ENCODE measurements at places on chromosomes 6 and 20. TPM values are rescaled to one million over a fixed set of nuclear protein-coding genes. Genes with fewer than 3 reads are reported as not detected.

RIPOR2 gene
- total RNA-seq = 0.54 TPM

DNA sequence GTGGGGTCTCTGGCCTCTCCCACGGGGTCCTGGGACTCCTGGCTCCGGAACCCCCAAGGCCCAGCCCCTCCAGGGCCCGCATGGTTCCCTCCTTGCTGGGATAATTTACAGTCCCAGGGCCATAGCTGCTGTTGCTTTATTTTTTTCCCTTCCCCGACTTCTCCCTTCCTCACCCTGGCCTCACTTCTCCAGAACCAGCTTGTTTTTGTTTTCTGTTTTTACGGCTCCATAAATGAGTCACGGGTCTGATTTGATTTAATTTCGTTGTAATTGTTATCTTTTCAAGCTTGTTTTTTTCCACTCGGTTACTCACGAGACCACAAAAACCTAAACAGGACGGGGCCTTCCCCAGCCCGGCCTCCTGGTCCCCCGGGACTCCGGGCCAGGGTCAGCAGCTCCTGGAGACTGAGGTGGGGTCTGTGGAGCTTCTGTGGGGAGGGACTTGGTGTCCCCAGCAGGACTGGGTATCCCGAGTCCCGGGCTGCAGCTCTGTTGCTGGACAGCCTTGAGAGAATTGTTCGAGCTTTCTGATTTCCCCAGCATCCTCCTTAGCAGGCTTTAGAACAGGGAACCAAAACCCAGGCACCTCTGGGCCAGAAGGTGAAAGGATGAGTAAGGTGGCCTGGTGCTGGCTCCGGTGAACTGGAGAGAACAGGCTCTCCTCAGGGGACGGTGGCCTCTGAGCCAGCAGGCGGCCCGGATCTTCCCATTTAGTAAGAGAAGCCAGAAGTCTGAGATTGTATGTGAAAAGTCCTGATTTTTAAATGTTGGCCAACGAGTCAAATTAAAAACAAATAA is 94.9 kb downstream of the CEBPB start:
- DNase-seq = no peak
- no peaks in the 10 kb centered on the region for H3K27me3 ChIP-seq
- H3K27ac ChIP-seq = peak overlapping the region; percentile 76
- H3K4me1 ChIP-seq = peaks cover 37% of the 10 kb centered on the region

- peaks cover 2% of the 10 kb centered on the region for H3K36me3 ChIP-seq
- no peak overlapping the region for H3K4me3 ChIP-seq
- H3K4me1 ChIP-seq = 0 out of 2 replicates have a peak, but pooled peaks cover 3% of the 10 kb centered on the region
- DNase-seq = no peak
- no peaks in the 10 kb centered on the region for H3K27me3 ChIP-seq
Observed at GRCh38 chr6:16523606-16524379, 237.5 kb downstream of the ATXN1 start.

CD164 gene
- 337 TPM for total RNA-seq

DNA sequence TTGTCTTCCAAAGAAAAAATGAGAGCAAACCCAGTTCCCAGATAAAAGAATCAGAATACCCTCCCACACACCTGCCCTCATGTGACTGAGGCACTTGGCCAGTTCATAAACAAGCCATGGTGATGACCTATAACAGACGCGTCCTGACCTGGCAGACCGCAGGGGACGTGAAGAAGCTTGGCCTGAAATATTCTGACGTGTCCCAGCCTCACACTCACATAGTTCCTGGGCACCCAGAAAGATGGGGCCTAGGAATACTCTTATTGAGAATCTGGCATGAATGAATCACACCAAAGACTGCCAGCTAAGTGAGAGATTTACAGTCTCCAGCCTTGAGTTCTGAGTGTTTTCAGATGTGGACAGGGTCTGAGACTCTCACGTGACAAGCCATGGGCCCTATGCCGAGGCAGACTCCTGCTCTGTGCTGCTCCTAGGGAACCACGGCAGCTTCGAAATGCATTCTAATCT is 17.2 kb upstream of the MAP3K4 start:
- no peak for DNase-seq
- H3K4me3 ChIP-seq = no peak overlapping the region
- no peaks in the 10 kb centered on the region for H3K4me1 ChIP-seq
- H3K27me3 ChIP-seq = no peaks in the 10 kb centered on the region

PBOV1 gene
- not detected for total RNA-seq

ANGPT4 gene
- total RNA-seq = not detected

DNA sequence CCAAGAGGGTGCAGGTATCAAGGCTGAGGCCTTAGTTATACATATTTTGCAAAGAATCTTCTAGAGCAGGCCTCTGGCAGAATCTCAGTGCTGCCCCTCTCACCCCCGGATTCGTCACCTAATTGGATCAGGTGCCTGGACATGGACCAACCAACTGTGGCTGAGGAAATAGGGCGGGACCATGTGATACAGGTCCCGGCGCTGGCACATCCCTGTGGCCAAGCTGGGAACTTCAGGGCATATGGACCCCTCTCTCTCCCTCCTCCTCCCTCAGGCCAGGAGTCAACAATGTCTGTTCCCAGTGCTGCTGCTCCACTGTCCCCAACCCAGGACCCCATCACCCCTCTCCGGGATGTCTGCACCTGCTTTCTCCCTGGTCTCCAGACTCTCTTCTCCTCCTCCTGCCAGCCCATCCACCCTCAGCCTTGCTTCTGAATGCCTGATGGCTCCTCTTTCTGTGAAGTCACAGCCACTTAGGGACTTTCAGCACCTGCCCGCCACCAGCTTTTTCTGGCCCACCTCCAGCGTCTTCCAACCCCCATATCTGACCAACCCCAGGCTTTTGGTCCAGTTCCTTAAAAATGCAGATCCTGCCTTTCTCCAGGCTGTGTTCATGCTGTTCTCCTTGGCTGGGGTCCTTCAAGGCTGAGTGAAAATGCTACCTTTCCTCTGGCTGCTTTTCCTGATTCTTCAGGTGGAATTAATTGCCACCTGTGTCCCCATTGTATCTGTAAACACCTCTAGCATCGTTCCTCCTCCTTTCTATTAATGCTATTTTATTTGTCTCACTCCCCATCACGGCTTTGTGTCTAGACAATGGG is 19.0 kb upstream of the MLN start:
- no peaks in the 10 kb centered on the region for H3K36me3 ChIP-seq
- H3K27me3 ChIP-seq = no peaks in the 10 kb centered on the region
- H3K27ac ChIP-seq = no peak overlapping the region
- no peak for DNase-seq
- peaks cover 13% of the 10 kb centered on the region for H3K4me1 ChIP-seq
- no peak overlapping the region for H3K4me3 ChIP-seq

GRCh38 chr6:156756630-156757610 is 20.3 kb upstream of the ARID1B start:
- H3K4me1 ChIP-seq = peaks cover 36% of the 10 kb centered on the region
- no peak for DNase-seq
- H3K36me3 ChIP-seq = no peaks in the 10 kb centered on the region
- H3K27me3 ChIP-seq = no peaks in the 10 kb centered on the region
- no peak overlapping the region for H3K27ac ChIP-seq
- H3K4me3 ChIP-seq = no peak overlapping the region

PEX6 gene
- total RNA-seq = 21.7 TPM

DNA sequence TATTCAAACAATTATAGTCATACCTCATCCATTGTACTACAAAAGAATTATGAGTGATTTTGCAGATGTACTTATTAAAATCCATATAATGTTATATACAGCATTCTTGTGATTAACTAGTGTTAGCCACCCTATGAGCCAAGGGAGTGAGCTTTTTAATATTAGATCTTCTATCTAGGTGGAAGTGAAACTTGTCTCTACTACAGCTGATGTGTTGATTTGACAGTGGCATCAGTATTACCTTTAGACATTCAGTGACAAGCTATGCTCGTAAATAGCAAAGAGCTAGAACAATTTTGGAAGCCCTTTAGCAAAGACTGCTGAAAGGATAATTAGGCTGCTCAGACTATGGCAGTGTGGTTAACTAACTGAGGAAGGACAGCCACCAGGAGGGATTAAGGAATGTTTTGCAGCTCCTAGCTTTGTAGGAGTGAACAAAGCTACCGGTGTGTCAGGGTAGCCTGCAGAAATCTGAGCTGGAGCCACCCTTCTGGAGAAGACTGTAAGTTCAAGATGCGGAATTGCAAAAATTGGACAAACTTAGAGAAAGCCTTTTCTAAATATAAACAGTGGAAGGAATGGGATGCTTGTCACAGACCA is 73.7 kb downstream of the AFG1L start:
- no peaks in the 10 kb centered on the region for H3K27me3 ChIP-seq
- H3K4me1 ChIP-seq = no peaks in the 10 kb centered on the region
- DNase-seq = no peak
- H3K36me3 ChIP-seq = no peaks in the 10 kb centered on the region

TAF11 gene
- 25.3 TPM for total RNA-seq

GRCh38 chr20:63737945-63738686 is 1.5 kb upstream of the SLC2A4RG start:
- H3K36me3 ChIP-seq = no peaks in the 10 kb centered on the region
- H3K4me1 ChIP-seq = peaks cover 42% of the 10 kb centered on the region
- DNase-seq = no peak
- no peak overlapping the region for H3K27ac ChIP-seq
- H3K4me3 ChIP-seq = no peak overlapping the region
- H3K27me3 ChIP-seq = no peaks in the 10 kb centered on the region

GSTA3 gene
- total RNA-seq = not detected

DNA sequence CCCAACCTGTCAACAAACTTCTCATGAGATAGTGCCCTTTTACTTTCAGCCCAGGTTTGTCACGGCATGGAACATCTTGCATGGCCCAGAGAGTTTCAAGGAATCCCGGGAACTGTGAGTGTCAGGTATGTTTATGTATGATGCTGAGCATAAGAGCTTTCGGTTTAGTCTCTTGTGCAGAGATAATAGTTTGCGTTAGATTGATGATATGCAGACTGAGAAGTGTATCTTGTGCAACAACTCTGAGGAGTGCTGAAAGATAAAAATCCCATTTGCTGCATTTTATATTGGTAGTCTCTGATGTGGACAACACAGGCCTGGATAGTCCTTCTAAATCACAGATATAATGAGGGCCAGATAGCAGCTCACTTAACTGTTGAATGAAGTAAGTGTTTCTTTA is 99.0 kb downstream of the TBX18 start:
- H3K4me3 ChIP-seq = no peak overlapping the region
- H3K27ac ChIP-seq = no peak overlapping the region
- no peaks in the 10 kb centered on the region for H3K4me1 ChIP-seq
- H3K36me3 ChIP-seq = no peaks in the 10 kb centered on the region

CTAGE9 gene
- 0.15 TPM for total RNA-seq

GRCh38 chr6:83138118-83138722 is 54.8 kb downstream of the PGM3 start:
- no peak overlapping the region for H3K4me3 ChIP-seq
- no peaks in the 10 kb centered on the region for H3K4me1 ChIP-seq
- H3K36me3 ChIP-seq = 0 out of 2 replicates have a peak, but pooled peaks cover 2% of the 10 kb centered on the region
- H3K27ac ChIP-seq = no peak overlapping the region
- no peaks in the 10 kb centered on the region for H3K27me3 ChIP-seq
- no peak for DNase-seq

- no peaks in the 10 kb centered on the region for H3K4me1 ChIP-seq
- no peak overlapping the region for H3K4me3 ChIP-seq
- no peak for DNase-seq
- H3K36me3 ChIP-seq = no peaks in the 10 kb centered on the region
- no peaks in the 10 kb centered on the region for H3K27me3 ChIP-seq
- no peak overlapping the region for H3K27ac ChIP-seq
Observed at GRCh38 chr6:163986313-163986712, 571.8 kb downstream of the QKI start.

C6orf15 gene
- total RNA-seq = not detected

DNA sequence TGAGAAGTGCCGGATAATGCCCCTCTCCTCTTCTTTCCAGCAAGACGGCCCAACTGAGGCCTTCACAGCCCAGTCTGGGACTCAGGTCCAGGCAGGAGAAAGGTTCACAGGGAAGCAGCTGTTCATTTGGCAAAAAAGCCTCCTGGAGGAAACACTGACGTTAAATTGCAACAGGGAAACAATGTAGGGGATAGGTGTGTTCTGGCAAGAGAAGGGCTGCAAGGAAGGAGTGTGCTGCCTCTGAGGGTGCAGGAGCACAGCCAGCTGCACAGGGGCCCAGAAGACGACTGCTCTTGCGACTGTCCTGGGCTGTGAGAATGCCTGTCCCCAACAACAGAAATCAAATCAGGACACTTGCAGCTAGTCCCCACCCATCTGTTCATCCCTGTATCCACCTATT is 70.6 kb upstream of the PMEPA1 start:
- H3K27ac ChIP-seq = no peak overlapping the region
- no peaks in the 10 kb centered on the region for H3K27me3 ChIP-seq
- DNase-seq = no peak
- no peaks in the 10 kb centered on the region for H3K36me3 ChIP-seq

- H3K27ac ChIP-seq = no peak overlapping the region
- DNase-seq = no peak
- no peaks in the 10 kb centered on the region for H3K36me3 ChIP-seq
- H3K27me3 ChIP-seq = no peaks in the 10 kb centered on the region
Observed at GRCh38 chr6:51268666-51269065, 450.0 kb downstream of the TFAP2B start.

LKAAEAR1 gene
- 0.67 TPM for total RNA-seq

DNA sequence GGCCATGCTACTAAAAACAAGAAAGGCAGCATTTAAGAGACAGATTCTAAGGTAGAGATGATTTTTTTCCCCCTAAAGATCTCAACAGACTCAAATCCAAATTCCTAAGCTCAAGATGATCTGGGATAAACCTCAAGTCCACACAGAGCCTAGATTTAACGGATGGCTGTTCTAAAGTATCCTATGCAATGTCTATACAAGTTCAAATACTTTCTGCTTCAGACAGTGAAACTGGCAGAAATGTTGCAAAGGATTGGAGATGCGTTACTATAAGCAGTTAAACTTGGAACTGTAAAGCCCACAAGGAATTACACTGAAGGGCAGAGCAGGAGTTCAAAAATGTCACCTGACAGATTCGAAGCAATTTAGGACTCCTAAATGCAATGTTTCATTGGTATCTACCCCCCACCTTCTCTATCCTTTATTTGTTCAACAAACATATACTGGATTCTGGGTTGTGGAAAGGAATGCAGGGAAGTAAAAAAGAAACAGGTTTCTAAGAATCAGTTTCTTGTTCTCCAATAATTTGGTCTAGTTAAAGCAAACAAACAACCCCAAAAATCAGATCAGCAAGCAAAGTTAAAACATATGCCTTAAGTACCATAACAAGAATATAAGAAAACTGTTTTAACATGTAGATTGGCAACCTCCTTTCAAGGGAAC is 1.6 kb downstream of the DNAAF9 start:
- peaks cover 12% of the 10 kb centered on the region for H3K4me1 ChIP-seq
- peak overlapping the region; percentile 87 for H3K4me3 ChIP-seq
- no peak for DNase-seq
- H3K27me3 ChIP-seq = no peaks in the 10 kb centered on the region
- 0 out of 2 replicates have a peak overlapping the region, but pooled peaks have one; percentile 19 for H3K27ac ChIP-seq
- H3K36me3 ChIP-seq = no peaks in the 10 kb centered on the region

All from Panc1 (cell line).